Right renal cortex interstitium (tissue), 3 donors: ENCODE measurements at places on chromosomes 7 and 10.

DNA sequence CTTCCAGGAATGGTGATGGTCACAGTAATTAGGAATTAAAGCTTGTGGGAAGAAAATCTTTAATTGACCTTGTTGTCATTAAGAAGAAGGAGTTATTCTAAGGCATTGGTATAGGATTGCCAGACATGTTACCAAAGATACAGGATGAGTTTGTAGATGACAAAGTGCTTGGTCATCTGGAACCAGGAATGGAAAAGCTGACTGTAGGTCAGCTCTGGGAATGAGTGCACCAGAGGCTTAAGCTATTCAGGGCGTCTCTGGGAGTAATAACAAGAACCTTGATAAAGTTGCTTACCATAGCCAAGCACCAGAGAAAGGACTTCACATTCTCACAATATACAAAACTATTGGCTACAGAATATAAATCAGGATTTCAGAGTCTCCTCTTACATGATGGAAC, 89.0 kb downstream of the PHTF2 start:
- DNase-seq = no peak

DNA sequence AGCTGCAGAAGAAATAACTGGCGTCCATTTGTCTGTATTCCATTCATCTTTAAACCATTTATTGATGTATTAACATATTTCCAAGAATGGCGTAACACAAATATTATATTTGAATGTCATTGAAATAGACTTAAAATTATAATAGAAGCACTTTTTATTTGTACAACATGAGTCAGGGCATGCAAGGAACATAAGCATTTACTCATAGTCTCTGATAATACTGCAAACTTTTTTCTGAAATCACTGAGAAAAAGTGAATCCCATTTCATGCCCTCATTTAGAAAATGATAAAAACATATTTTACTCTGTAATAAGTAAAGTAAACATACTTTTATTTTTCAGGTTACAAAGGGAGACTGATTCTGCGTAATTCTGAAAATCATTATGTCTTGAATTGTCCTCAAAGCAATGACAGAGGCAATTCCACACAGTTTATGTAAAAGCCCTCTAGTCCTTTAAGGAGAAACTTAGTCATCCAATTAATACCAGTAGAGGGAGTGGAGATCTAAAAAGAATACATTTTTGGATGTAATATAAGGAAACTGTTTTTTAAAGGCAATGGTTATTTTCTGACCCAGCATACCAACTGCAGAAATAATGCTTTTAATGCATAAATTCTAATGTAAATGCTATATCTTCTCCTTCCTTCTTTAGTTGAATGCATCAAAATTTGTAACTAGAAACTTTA, 58.1 kb downstream of the AGMO start:
- no peak for DNase-seq

DNA sequence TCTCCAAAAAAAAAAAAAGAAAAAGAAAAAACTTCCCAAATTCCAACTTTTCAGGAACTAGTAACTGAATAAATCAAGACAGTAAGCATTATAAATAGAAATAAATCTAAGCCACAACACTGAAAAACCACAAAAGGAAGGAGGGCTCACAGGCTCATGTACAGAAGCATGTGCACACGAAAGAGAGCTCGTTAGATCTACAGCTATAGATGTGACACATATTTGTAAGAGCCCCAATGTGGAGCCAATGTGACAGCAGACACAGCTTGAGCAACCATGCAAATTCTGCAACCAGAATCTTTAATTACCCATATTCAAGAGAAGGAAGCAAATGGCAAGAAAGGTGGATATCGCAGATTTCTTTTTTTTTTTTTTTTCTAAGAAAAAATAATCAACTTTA, 94.7 kb downstream of the SORBS1 start:
- DNase-seq = no peak

GRCh38 chr7:147852833-147853232, 737.7 kb upstream of the C7orf33 start:
- DNase-seq = no peak

GRCh38 chr7:20735346-20736065, 51.2 kb downstream of the SP8 start:
- no peak for DNase-seq

DNA sequence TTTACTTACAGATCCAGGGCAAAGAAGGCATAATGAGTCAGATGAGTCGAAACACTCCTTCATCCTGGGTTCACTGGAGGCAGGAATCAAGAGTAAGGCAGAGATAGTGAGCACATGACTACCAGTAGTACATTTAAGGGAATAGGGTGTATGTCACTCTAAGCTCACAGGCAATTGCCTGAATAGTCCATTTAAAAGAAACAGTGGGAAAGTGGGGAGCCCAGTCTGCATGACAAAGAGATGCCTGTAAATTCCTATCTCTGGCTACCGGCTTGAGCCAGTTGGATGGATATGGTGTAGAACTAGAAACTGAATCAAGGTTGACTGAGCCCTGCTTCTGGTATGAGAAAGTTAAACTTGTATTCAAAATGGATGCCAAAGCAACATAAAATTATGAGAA, 861.5 kb upstream of the ZWINT start:
- no peak for DNase-seq

GRCh38 chr10:93379731-93380575, 102.2 kb downstream of the MYOF start:
- no peak for DNase-seq

DNA sequence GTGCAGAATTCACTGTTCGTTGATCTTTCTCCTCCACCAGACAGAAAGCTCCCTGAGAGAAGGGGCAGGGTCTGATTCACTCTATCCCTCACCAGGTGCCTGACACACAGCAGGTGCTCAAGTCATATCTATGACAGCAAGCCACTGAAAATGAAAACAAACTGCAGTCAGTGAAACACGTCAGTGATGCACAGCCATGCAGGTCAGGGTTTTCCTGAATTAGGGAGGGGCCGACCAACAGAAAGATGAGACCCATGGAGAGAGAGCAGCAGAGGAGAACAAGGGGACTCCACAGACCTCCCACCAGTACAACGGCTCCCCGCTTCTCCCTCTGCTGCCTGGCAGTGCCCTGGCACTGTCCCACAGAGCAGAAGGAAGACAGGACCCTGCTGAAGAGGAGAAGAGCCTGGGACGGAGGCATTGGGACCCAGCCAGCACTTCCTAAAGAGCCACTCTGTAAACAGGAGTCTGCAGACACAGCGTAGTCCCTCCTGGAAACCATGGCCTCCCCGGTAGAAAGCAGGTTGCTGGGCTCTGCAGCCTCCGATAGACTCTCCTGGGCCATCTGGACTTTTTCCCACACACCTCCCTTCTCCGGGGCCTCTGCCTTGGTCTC, 50.3 kb downstream of the FAM53B start:
- no peak for DNase-seq

- no peak for DNase-seq
Observed at GRCh38 chr7:135186261-135186540, 15.7 kb upstream of the CYREN start.

DNA sequence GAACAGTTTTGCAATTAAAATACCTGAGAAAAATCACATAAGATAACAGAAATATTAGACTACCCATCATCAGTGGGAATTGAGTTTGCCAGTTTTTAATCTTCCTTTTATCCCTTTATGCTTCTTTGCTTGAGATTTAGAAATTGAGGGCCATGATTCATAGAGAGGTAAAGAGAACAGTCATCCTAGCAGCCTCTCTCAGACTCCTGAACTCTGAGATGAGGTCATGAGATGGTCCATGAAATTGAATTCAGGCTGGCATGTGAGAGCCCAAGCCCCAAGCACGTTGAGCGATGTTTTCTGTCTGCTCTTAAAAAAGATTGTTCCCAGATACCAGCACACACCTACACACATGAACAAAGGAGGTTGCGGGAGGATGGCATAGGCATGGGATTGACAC, 91.1 kb downstream of the CREB5 start:
- DNase-seq = no peak

DNA sequence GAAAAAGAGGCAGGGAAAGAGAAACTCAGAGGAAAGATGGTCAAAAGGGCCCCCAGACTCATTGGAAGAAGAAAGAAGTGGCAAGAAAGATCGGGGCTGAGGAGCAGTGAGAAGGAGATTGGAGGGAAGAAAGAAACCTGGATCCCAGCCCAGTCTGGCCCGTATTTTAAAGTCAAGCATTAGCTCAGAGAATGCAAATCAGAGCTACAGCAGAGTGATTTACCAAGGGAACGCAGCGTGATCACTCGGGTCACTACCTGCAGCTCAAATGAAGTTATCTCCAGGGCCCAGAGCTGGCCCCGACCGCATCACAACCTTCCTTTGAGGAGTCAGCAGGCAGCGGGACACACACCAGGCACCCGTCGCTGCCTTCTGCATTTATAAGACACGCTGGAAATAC, 72.8 kb downstream of the CARD11 start:
- DNase-seq = no peak

- DNase-seq = peak; percentile 76
Observed at GRCh38 chr10:112446855-112447619, at the start of the genes VTI1A and ZDHHC6. TSS of gene VTI1A (plus strand) at chr10:112447215. CDS start at chr10:112447374, 159 bp downstream. TSS of gene ZDHHC6 (minus strand) at chr10:112446914. CDS start at chr10:112445436, 1,478 bp downstream.

GRCh38 chr10:68212721-68213352, 19.1 kb downstream of the ATOH7 start:
- no peak for DNase-seq

- DNase-seq = no peak
Observed at GRCh38 chr10:52437205-52437646, 123.1 kb downstream of the DKK1 start.
